ENCODE measurements at places on chromosomes 5 and 9.

DNA sequence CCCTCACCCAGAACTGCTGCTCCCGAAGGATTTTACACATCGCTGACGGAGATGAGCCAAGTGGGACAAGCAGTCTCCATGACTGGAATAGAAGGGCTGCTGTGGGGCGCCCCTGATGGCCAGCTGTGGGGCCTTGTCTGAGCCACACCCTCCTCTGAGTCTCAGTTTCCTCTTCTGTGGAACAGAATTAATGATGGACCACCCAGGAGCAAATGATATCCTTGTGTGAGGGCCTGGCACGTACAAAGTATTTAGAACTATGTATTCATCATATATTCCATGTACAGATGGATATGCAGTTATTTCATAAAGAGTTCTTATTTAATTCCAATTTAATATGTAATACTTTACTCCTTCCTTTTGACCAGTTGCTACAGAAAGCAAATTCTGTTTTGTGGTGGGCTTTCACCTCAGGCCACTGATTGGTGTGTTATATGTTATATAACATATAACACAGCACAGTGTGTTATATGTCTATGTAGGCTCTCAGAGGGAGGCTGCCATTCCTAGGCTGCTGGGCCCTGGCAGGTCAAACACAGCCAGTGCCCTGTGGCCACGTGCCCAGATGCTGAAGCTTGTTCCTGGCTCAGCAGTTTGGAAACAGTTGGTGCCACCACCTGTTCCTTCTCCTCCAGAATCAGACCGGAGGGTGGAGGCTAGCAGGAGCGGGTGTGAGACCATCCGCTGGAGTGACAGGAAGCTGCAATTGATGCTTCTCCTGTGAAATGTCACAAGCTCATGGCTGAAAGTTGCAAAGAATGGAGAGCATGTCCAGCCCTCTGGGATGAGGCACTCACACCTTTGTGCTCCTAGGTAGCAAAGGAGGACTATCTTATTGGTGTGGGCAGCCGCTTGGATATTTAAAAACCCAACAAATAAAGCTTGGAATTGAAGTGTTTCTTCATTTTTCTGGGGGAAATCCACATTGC is 4.4 kb upstream of the FGD3 start:
- DNase-seq = no peak

- DNase-seq = no peak
These were observed 84.6 kb upstream of the FBXW11 start for GRCh38 chr5:172090976-172091547.

DNA sequence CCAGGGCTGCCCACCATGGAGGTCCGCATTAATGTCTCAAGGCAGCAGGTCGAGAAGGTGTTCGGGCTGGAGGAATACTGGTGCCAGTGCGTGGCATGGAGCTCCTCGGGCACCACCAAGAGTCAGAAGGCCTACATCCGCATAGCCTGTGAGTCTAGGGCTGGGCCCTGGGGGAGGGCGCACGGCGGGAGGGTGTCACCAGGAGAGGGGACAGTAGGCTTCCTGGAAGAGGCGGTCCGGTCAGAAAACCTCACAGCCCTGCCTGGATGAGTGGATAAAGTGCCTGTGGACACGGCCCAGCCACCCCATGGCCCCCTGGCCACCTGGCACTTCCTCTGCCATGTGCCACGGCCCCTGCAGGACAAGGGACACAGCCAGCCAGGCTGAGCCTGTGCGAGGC is 31.0 kb downstream of the HK3 start:
- DNase-seq = no peak

DNA sequence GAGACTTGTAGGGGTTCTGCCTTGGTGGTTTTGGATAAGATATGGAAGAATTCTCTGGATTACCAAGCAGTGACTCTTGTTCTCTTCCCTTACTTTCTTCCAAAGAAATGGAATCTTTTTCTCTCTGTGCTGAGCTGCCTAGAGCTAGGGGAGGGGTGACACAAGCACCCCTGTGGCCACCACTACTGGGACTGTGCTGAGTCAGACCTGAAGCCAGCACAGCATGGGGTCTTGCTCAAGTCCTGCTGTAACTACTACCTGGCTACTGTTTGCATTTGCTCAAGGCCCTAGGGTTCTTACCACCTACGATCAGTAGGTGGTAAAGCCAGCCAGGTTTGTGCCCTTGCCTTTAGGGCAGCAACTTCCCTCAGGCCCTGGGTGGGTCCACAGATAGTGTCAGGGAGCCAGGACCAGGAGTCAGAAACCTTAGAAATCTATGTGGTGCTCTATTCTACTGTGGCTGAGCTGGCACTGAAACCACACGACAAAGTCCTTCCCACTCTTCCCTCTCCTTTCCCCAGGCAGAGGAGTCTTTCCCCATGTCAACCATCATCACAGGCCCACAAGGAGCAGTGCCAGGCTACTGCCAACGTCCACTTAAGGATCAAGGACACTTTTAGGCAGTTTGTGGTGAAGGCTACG is 53.8 kb downstream of the SREK1 start:
- DNase-seq = no peak

GRCh38 chr9:136117291-136117915 is 1.3 kb downstream of the TMEM250 start:
- no peak for DNase-seq

DNA sequence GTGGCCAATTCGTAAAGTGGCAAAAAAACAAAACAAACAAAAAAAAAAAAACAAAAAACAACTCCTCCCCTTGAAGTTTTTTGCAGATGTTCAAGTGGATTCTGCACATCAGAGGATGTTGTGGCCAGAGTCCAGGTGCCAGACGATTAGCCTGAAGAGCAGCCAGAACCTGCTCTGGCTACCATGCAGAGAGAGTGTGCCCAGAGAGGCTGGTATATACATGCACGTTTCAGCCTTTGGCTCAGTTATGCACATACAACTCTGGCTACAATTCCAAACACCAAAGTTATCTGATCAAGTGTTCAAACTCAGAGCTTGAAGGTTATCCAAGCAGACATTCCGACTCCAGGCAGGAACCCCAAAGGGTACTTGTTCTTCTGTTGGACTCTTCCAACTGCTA is 34.7 kb downstream of the GGTA1 start:
- DNase-seq = no peak

DNA sequence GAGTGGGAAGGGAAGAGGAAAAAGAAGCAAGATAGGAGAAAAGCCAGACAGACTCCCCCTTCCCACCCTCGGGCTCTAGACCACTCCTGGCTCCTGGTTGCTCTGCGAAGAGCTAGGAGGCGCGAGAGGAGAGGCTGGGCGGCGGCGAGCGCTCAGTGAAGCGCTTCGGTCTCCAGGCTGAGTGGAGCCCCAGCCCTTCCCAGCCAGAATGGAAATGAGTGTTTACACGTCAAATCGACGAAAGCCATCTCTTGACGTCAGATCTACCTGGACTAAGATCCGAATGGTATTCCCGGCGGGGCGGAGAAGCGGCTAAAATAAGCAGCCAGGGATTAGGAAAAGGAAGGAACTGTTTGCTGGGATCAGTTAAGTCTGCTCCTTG is at the start of gene PCSK1:
PCSK1 (minus strand) TSS at position 183 of the 382 bp plus-strand sequence. CDS start 206 bp downstream, outside the sequence.
- no peak for DNase-seq

- DNase-seq = peak; percentile 31
These were observed 75.8 kb downstream of the F2RL2 start for GRCh38 chr5:76547242-76547890.

DNA sequence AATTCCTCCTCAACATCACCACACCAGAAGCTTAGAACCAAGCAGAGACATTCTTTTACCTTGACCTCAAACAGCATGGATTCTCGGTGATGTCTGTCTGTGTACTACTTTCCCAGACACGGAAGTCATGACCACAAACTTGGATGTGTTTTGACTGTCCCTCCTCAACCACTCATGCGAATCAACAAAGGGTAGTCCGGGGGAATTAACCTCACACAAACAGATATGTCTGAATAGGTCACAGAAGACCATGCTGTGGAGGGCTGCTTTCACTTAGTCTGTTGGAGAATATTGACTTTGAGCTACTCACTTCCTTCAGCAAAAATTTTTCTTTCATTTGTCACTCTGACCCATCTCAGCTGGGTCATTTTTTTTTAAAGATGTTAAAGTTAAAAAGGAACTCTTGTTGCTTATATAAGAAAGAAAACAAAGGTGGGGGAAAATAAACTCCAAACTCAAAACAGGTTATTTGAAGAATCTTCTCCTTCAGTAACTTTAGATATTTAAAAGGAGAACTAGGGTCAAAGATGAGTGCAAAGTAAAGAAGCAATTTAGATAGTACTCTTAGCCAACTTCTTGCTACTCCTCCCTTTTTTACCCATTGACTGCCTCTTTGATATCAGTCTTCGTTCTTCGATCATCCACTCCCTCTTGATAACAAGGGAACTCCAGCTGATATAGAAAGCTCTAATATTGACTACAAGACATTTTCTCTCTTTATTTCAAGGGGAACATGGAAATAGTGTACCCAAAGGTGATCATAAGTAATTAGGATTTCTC is 343.4 kb upstream of the CDH6 start:
- DNase-seq = peak; percentile 2

DNA sequence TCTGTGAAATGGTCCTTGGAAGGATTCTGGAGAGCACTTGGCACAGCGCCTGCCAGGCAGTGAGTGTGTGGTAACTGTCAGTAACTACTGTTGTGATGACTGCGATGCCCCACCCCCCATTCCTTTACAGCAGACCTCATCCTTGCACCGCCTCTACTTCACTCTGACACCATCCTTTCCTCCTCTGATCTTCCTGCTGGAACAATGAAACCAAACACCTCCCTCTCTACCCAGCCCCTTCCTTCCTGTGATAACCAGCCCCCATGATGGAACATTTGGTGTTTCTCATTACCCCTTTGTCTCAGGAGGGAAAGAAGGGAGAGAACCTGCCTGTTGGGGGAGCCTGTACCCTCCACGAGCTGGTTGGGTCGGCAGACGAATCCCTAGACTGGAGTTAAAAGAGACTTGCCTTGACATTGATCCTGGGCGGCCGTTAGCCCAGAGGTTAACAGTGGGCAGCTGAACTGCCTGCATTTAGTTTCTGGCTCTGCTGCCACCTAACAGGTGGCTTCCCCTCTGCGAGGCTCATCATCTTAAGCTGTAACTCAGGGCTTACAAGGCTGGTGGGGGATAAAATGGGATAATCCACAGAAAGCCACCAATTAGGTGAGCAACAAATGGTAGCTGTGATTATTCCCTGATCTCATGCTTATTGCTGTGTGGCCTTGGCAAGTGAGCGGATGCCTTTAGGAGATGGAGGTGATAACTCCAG is 34.2 kb upstream of the GRPEL2 start:
- DNase-seq = no peak

DNA sequence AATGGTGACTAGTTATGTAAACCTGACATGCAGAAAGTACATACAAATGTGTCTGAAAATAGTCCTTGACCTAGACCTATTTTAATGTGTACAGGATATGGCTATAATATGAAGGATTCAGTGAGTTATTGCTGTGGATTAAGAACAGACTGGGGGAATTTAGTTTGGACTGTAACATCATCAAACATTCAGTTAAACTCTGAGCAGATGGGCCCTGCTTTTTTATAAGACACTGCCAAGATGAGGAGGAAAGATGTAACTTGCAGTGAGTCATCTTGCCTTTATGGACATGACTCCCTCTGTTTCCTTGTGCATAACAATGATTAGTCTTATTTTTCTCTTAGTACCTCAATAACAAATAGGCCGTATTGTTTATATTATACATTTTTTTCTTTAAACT is 12.2 kb downstream of the PPP3R2 start:
- no peak for DNase-seq

- no peak for DNase-seq
These were observed 1578.3 kb downstream of the EFNA5 start for GRCh38 chr5:106092455-106092854.

GRCh38 chr5:14727428-14727865 is 62.9 kb downstream of the OTULIN start:
- peak; percentile 96 for DNase-seq

GRCh38 chr5:76643371-76643770 is 20.2 kb upstream of the F2RL2 start:
- no peak for DNase-seq

GRCh38 chr5:59098743-59099142 is 515.9 kb downstream of the RAB3C start:
- no peak for DNase-seq

GRCh38 chr5:37740331-37741066 is 99.3 kb downstream of the GDNF start:
- DNase-seq = no peak

GRCh38 chr9:69317081-69317480 is 7.9 kb upstream of the ENTREP1 start:
- no peak for DNase-seq

- no peak for DNase-seq
These were observed 95.7 kb downstream of the ENC1 start for GRCh38 chr5:74544811-74545210.

- DNase-seq = peak; percentile 57
These were observed 117.5 kb upstream of the OR13F1 start for GRCh38 chr9:104386425-104387069.

DNA sequence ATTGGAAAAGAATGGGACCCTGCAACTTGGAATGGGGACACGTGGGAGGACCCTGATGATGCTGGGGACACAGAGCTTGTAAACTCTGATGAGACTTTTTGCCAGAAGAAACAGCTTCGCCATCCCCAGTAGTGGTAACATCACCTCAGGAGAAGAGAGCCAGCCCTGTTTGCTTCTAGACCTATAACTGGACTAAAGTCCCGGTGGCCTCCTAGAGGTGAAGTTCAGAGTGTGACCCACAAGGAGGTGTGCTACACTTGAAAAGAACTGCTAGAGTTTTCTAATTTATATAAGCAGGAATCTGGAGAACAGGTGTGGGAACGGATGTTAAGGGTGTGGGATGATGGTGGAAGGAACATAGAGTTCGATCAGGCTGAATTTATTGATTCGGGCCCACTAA is 19.8 kb downstream of the NSA2 start:
- DNase-seq = no peak

DNA sequence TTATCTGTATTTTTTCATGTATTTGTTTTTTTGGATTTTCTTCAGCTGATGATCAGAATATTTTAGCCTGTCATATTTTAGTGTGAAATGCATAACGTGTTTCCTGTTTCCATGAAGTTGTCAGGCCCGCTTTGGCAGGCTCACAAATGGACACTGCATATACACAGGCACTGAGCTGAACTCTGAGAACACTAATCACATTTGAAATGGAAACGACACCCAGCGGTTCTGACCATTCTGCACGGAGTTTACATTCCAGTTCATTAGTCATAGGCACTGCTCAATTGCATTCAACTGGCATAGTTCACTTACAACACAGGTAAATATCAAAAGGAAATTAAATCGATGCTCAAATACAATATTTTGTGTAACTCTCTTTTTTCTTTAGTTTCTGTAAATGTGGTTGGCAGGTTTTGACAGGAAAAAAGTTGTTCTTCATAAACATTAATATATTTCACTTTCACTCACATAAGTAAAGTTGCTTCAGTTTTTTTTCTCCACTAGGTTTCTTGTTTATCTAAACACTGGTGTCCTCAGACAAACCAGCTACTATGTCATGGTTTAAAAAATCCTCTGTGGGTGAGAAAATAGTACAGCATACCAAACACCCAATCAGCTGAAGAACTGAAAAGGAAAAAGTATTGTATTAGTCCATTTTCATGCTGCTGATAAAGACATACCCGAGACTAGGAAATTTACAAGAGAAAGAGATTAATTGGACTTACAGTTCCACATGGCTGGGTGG is 559.0 kb upstream of the DAP start:
- DNase-seq = no peak

- DNase-seq = no peak
These were observed 5.8 kb upstream of the KLHL3 start for GRCh38 chr5:137741718-137742117.

- DNase-seq = no peak
These were observed 52.2 kb downstream of the HSD17B3 start for GRCh38 chr9:96249746-96250145.
